ENCODE measurements at places on chromosomes 3 and 15.

GRCh38 chr15:80395616-80396015, 8.6 kb upstream of the ARNT2 start:
- DNase-seq: no peak

- DNase-seq: no peak
Observed at GRCh38 chr3:149005416-149005815, 14.1 kb downstream of the GYG1 start.

DNA sequence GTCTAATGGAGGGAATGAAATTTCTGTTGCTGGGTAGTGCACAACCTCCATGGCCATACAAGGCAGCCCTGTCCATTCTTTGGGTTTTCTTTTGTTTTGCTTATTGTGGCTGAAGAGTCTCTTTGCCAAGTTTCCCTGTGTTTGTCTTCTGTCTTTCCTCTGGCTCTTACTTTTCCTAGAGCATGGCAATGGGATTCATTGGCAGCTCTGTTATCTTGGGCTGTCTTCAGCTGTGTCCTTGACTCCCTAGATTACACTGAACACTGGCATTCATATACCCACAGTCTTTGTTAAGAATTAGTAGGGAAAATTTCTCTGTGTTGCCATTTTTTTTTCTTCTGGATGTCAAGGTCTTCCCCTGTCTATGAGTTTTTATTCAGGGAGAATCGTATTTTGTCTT, 16.1 kb upstream of the DCBLD2 start:
- no peak for DNase-seq

DNA sequence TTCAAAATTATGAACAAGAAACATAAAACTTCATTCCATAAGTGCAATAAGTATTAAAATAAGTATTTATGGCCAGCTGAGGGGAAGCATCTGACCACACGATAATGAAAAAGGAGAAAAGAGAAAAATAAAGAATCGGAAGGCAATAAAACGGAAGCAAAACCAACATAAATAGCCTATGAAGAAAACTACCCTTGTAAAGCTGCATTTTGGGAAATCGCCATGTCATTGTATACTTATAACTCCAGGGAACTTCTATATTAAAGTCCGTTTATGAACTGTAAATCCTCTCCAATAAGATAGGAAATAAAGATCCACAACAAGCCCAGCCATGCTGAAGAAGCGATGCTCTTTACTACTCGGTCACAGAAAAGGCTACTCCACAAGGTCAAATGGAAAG, 47.7 kb downstream of the MORC1 start:
- DNase-seq: no peak

DNA sequence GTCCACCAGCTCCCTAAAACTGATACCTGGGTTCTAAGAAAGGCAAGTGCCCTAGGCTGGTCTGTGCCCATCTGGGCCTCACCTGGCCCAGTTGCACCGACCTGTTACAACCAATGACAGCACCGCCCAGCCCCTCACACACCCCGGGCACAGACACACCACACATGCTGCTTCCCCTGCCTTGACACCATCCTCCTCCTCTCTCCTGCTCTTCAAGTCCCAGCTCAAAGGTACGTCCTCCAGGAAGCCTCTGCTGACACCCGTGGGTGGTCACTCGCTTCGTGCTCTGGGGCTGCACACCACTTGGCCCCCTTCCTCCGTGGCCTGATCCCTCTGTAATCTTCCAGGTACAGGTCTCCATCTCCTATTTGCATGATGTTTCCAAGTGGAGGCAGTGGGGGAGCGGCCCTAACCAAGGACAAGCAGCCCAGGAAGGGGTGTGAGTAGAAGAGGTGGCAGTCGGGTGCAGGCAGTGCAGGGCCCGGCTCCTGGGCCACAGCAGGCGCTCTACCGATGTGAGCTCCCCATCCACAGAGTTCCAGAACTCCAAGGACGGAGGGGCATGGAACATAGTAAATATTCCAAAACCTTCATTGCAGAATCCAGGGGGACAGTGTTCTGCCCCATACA, 144.6 kb downstream of the NUP210 start:
- DNase-seq: no peak

DNA sequence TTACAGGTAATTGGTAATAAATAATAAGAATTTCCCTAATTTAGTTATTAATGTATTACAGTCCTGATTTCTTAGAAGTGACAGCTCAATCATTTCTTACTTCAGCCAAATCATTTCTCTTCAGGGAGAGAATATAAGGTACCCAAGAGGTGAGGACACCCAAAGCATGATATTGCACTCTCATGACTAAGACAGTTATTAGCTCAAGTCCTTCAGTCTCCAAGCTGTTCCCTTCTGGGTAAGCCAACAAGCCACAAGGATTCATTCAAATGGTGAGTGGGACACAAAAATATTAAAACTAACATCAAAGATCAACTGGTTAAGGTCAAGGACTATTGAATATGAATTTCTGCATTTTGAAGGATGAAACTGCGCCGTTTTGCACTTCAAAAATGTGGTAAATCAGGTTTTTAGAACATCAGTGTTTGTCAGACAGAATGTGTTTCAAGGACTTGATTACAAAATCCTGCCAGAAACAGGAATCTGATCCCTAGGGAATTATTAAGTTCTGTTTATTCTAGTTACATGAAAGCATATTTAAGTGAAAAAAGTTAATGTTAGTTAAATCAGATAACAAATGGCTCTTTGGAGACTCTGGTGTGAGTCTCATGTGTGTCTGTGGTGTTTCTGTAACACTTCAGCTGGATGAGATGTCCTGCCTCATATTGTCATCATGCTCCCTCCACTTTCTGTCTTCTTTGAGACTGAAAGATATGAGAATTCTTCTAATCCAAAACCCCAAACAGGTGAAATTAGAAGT, 101.7 kb upstream of the COL8A1 start:
- no peak for DNase-seq

DNA sequence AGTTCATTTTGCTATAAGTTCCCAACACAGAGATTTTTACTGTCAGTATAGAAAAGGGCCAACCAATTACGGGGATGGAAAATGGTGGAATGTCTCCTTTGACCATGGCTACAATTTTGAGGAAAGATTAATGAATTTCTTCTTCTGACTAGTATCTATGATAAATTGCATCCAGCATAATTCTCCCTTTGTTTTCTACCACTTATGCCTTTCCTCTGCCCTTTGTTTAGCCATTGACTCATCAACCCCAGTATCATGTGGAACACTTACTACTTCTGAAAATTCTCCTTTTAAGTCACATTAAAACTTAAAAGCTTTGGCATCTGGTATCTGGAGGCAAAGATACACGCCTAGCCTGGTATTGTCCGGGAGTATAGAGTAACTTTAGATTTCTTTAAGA, 92.9 kb upstream of the CADPS start:
- no peak for DNase-seq

GRCh38 chr3:100024520-100025303, 89.6 kb downstream of the FILIP1L start:
- DNase-seq: no peak

DNA sequence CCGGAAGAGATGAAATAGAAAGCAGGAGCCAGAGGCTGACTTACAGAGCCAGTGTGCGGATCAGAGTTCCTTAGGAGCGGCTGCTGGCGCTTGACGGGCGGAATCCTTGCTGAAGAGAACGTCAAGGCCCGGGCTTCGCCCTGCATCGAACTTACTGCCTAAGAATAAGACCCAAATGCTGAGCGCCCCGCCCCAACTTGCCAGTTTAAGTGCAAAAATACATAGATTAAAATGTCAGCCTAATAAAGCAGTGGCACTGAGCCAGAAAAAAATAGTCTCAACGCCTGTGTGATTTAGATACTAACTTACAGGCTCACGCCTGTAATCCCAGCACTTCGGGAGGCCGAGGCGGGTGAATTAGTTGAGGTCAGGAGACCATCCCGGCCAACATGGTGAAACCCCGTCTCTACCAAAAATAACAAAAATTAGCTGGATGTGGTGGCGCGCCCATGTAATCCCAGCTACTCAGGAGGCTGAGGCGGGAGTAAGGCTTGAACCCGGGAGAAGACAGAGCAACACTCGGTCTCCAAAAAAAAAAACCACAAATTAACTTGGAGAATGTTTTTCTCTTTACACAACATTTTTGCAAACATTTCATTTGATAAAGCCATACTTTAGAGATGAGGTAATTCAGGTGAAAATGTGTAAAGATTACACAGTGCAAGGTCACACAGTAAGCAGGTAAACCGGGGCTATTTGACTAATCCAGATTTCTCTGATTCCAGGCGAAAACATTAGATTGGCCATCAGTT, 1.2 kb upstream of the UBP1 start:
- no peak for DNase-seq

GRCh38 chr3:125052624-125053303, 3.0 kb downstream of the HEG1 start:
- no peak for DNase-seq

DNA sequence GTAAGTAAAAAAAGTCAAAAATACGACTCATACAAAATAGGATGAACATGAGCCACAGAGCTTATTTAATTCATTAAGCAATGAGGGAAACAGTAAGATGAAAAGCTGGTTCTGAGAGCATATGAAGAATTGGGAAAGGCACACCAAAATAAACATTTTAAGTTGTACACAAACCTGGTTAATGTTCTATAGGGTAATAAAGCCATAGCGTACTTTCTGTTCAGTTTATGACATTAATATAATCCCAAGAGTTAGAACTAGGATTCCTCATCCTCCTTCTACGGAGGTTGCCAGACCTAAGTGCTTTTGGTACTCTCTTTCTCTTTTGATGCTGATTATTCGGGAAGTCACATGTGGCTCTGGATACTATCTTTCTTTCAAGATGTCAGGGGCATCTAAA, 41.4 kb downstream of the CLEC3B start:
- DNase-seq: no peak

DNA sequence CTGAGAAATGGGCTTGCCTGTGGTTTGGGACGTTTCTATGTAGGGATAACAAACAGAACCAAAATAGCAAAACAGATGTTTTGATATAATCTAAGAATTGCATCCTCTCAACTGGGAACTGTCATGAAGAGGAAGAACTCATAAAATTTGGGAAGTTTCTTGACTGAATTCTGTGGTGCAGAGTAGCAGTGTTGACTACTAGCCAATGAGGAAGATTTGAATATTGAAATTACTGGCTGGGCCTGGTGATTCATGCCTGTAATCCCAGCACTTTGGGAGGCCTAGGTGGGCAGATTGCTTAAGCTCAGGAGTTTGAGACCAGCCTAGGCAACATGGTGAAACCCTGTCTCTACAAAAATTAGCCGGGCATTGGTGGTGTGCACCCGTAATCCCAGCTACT, 42.2 kb downstream of the ZNF609 start:
- no peak for DNase-seq

GRCh38 chr3:24258727-24259600, 235.7 kb downstream of the THRB start:
- DNase-seq: no peak

- no peak for DNase-seq
Observed at GRCh38 chr15:100692671-100693070, 90.3 kb downstream of the ASB7 start.

DNA sequence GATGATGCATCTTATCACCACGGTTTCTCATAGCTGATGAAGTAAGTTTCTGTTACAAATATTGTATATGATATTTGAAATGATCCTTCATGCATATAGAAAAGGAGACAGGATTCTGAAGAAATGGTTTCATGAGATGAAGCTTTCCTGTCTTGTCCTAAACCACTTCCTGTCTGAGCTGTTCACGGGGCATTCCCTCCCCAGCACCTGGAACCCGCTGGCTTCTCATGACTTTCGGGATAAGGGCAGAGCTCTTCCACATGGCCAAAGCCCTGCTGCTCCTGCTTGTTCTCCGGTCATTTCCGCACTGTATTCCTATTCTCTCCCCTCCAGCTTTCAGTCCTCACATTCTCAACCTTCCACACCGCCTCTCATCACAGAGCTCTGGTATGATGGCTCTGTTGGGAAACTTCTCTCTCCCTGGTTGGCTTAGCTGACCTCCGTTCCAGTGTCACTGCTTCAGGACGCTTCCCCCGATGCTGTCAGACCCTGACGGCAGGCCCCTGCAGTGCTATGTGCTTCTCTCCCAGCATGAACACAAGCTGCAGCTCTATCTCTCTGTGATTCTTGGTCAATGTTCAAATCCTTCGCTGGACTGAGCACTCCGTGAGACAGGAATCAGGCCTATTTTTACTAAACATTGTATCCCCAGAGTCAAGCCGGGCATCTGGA, 86.9 kb upstream of the HERC1 start:
- no peak for DNase-seq

DNA sequence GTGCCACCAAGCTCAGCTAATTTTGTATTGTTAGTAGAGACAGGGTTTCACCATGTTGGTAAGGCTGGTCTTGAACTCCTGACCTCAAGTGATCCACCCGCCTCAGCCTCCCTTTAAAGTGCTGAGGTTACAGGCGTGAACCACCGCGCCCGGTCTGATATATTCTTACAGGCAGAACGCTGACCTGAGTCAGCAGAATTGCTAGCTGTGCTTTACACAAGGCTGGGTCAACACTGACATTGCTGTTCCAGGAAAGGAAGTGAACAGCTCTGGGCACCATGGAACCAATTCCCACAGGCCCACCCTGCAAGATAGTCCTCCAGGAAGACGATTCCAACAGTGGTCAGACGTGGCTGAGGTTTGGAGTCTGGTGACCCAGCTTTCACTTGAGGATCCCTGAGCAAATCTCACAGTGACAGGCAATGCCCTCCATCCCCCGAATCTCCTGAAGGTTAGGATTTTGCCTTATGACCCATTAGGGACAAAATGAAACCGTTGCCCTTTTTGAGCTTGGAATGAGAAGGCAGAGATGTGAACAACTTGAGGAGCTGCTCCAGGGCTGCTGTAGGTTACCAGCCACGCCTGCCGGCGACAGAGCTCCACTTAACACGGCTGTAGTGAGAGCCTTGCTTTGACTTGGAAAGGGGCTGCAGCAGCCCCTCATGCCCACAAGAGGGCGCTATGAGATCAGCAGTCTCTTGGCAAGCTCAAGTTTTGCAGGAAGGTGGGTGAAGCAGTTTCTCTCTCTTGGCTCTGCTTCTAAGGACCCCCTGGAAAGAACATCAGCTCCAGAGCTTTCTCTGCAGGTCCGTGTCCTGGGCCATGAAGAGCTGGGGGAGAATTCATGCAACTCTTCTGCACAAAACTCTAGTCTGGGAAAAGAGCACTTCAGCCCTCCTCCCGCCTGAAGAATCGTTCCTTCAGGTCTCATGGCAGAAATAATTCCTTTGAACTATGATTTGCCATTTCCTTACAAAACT, 74.1 kb downstream of the SENP2 start:
- peak; percentile 25 for DNase-seq

- no peak for DNase-seq
Observed at GRCh38 chr15:70563561-70564095, 199.7 kb downstream of the UACA start.

GRCh38 chr15:101242160-101242998, 9.5 kb downstream of the CHSY1 start:
- DNase-seq: no peak

- no peak for DNase-seq
Observed at GRCh38 chr3:100831629-100832028, 122.3 kb downstream of the TFG start.

- no peak for DNase-seq
Observed at GRCh38 chr3:31668242-31668641, 135.5 kb downstream of the STT3B start.
